ENCODE measurements at places on chromosomes 16 and 17.
A peak's percentile ranks its signal among the peaks of the same experiment; 100 is the strongest.

DNA sequence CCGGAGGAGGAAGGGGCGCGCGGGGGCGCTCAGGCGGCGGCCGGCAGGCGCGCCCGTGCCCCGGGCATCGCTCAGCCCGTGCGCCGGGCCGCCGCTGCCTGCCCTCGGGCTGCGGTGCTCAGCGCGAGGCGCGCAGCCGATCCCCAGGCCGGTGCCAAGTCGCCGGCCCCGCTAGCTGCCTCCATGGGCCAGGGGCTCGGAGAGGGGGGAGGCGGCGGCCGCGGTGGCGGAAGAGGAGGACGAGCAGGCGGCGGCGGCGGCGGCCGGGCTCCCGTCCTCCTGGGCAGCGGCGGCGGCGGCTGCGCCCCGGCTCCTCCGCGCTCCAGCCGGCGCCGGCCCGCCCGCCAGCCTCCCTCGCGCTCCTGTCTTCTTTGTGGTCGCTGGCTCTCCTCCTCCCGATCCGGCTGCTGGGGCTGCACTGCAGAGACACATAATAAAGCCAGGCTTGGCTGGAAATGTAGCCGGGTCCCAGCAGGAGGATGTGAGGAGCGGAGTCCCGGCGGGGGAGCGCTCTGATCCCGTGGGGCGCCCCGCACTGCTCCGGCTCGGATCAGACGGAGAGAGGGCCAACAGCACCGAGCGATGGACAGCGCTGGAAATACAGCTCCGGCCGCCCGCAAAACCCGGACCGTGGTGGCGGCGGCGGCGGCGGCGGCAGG lies 889 bp upstream of the ZNF423 start:
- DNase-seq = peak; percentile 73

- DNase-seq = no peak
Observed at GRCh38 chr17:14321476-14321949, 20.6 kb downstream of the HS3ST3B1 start.

GRCh38 chr17:77571155-77571981 lies 387.1 kb upstream of the TNRC6C start:
- no peak for DNase-seq

- peak; percentile 56 for DNase-seq
Observed at GRCh38 chr17:75876938-75877751, 1.2 kb downstream of the TRIM47 start.

GRCh38 chr17:28950752-28951427 lies 428 bp downstream of the PHF12 start:
- no peak for DNase-seq

Measured in NCI-H2171 treated with DMSO at 0.1 percent for 48 hours (cell line).